Activated naive CD4-positive, alpha-beta T cell treated with Interleukin-2 at 50 U/mL for 16 hours (primary cell): ENCODE measurements at places on chromosomes 3 and 15.

DNA sequence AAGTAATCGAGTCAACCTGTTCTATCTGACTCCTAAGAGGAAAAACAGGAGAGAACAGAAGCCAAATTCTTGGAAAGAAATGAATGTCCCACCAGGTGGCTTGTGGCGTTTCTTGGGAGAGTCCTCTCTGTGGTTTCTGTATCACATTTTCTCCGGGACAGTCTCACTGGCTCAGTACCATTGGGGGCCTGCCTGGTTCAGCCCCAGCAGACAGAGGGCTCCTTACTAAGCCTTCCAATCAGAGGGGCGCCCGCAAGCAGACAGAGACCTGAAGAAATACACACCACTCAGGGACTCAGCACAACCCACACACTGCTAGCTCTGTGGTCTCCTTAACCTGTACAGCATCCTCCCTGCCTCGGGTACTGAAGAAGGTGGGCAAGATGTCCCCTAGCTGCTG lies 302.1 kb downstream of the TLE3 start:
- DNase-seq: no peak

GRCh38 chr3:32848215-32848614 lies 30.4 kb downstream of the TRIM71 start:
- DNase-seq: no peak

DNA sequence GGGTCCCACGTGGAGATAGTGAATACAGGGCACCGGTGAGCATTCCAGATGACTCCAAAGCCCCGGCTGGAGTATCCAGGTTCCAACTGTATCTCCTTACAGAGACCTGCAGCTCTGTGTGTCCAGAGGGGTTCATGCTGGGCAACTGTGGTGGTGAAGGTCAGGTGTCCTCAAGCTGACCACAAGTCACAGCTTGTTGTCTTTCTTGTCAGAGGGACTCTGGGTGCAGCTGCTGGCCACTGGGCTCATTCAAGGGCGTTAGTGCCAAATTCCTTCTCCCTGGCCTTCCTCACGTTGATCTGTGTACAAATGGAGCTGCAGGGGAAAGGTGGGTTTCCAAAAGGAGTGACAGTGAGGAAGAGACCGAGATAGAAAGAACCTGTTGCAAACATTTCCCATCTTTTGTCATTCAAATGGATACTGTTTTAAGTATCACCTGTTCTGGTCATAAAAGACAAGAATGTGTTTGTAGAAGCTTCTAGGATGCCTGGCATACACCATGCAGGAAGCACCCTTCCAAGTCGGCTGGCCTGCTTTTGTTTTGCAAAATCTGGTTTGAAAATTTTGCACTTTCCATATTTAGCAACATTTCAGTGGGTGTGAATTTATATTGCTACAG lies 52.5 kb downstream of the CEMIP start:
- no peak for DNase-seq

GRCh38 chr3:143222505-143222904 lies 102.9 kb downstream of the CHST2 start:
- no peak for DNase-seq

- no peak for DNase-seq
Measured at GRCh38 chr15:46460431-46461094, 825.7 kb downstream of the SQOR start.

- DNase-seq: no peak
Measured at GRCh38 chr3:143482106-143483088, 362.8 kb downstream of the CHST2 start.

- no peak for DNase-seq
Measured at GRCh38 chr15:89307791-89308190, 26.8 kb downstream of the POLG start.
